Foreskin melanocyte (primary cell): ENCODE measurements at places on chromosomes 1 and 21.
A peak's percentile ranks its signal among the peaks of the same experiment; 100 is the strongest.

- DNase-seq = no peak
Observed at GRCh38 chr1:10852018-10852417, 55.6 kb upstream of the CASZ1 start.

DNA sequence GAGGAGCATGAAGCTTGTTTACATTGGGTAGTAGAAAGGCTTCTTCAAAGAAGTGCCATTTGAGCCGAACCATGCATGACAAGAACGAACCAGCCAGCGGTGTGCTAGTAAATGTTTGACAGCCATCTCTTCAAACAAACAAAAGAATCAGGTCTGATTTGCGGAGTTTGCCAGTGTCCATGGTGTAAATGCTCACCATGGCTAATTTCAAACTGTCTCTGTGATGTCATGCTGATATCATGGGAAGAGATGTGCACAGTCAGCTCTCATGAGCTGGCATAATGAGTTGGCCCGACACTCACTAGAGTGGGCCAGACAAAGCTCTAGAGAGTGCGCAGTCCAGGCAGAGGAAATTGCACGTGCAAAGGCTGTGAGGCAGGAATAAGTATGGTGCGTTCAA lies 101.1 kb downstream of the KAZN start:
- no peak for DNase-seq

DNA sequence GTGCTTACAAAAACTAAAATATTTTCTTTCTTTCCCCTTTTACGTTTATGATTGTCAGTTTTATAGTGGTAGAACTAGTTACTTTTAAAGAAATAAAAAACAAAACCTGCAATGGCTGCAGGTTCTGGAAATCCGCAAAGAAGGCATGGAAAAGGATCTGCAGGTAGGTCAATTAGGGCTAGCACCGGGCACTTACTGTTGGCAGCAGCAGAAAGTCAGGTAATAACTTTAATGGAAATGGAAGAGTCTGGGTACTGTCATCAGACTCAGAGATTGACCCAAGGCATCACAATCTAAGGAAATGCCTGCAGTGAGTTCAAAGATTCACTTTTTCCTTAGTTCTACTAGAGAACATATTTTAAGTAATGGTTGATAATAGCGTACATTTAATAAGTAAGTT lies 1136.3 kb upstream of the B3GALT2 start:
- no peak for DNase-seq

DNA sequence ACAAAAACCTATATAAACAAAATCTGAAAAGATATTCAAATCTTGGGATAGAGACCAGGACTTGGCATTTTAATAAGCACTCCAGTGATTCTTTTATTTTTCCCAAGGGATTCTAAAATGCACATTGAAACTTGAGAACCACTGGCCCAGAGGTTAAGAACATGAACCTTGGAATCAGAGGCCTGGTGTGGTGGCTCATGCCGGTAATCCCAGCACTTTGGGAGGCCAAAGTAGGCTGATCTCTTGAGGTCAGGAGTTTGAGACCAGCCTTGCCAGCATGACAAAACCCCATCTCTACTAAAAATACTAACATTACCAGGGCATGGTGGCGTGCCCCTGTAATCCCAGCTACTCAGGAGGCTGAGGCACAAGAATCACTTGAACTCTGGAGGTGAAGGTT lies 12.9 kb upstream of the CEP85 start:
- DNase-seq = no peak

DNA sequence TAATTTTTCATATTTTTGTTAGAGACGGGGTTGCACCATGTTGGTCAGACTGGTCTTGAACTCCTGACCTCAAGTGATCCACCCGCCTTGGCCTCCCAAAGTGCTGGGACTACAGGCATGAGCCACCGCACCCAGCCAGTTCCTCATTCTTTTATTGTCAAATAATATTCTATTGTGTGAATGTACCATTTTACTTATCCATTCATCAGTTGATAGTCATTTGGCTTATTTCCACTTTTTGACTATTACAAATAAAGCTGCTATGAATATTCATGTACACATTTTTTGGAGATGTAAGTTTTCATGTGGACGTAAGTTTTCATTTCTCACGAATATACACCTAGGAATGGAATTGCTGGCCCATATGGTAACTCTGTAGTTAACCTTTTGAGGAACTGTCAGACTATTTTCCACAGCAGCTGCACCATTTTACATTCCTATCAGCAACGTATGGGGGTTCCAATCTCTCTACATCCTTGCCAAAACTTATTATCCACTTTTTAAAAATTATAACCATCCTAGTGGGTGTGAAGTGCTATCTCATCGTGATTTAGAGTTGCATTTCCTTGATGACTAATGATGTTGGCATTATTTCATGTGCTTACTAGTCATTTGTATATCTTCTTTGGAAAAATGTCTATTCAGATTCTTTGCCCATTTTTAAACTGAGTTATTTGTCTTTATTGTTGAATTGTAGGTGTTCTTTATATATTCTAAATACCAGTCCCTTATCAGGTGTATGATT lies 12.7 kb downstream of the PACC1 start:
- DNase-seq = peak; percentile 28

GRCh38 chr1:214688891-214689290 lies 85.9 kb downstream of the CENPF start:
- no peak for DNase-seq

GRCh38 chr1:171221665-171222591 lies 26.4 kb upstream of the FMO1 start:
- DNase-seq = no peak

GRCh38 chr1:87968197-87968955 lies 639.7 kb downstream of the LMO4 start:
- DNase-seq = no peak

DNA sequence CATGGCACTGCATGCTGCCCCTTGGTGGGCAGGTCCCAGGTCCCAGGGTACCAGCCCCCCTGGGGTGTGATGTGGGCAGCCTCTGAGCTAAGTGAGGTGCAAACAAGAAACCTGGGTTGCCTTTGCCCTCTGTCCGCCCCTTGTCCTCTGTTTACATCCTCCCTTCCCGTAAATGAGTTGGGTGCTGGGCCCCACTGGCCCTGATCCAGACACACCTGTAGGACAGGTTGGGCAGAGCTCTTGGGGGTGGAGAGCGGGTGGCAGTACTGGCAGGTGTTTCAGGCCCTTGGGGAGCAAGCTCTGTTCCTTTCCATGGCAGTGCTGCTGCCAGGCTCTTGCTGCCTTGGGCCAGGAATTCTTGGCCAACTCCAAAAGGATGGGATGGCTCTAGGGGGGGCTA lies 35.8 kb downstream of the ELF3 start:
- DNase-seq = no peak

DNA sequence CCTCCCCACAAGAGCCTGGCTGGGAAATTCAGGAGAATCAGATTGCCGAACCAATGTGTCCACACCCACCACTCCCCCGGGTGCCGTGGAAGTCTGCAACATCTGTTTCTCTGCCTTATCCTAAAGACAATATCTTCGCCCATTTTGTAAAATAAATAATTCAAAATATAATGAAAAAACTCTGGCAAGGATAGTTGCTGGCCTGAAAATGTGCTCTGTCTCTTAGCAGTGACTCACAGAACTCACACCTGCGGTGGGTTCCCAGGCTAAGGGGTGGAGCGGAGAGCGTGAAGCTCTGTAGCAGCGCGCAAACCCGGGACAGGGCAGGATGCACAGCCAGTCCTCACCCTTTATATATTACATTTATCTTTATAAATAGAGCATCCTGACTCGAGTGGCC lies 99.9 kb downstream of the COLGALT2 start:
- DNase-seq = no peak

- no peak for DNase-seq
Observed at GRCh38 chr1:41726899-41727748, 191.6 kb downstream of the HIVEP3 start.

DNA sequence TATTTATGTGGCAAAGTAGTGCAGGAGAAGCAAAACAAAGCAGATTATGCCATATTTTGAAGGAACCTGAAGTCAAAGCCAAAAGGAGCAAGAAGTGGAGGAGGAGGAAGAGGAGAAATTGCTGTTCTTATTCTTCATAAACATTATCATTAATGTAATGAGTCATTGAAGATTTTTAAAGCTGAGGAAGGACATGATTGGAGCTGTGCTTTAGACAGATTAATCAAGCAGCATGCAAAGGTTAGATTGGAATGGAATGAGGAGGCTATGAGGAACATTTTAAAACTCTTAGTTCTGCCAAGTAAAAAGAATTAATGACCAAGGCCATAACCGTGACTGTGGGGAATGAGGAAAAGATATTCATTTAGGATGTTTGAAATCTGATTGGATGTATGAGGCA lies 33.0 kb upstream of the HSD17B7 start:
- no peak for DNase-seq

DNA sequence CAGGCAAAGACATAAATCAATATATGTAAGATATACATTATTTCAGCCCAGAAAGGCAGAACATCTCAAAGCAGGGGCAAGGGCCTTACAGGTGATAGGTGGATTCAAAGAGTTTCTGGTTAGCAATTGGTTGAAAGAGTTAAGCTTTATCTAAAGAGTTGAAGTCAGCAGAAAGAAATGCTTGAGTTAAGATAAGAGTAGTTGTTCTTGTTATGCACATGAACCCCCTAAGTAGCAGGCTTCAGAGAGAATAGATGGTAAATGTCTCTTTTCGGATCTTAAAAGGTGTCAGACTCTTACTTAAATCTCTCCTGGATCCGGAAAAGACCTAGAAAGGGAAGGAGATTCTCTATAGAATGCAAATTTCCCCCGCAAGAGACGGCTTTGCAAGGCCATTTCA lies 8.3 kb upstream of the ZBTB40 start:
- no peak for DNase-seq

DNA sequence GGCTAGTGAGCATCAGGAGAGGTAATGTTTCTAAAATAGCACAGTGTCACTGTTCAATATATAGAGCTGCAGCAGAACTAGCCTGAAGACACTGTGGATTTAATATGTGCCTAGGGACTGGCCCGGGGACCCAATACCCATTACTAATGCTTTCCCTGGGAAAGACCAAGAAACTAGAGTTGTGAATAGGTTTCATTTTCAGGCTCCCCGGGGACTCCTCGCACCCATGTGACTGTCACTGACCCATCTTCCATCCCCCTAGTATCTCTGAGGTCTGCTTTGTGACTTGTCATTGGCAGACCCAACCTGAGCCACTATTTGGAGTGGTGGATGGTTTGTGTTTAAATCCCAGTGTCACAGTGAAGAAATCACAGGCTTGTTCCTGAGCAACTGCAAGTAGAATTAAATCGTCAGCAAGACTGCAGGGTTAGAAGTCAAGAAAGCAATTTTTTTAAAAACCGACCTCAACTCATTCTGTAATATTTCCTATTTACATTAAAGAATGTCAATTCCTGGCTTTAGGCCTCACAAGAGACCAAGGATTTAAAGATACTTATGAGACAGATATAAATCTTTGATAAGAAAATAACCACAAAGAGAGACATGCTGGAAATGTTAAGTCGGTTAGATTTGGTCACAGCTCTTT lies 130.0 kb upstream of the TNR start:
- DNase-seq = no peak

DNA sequence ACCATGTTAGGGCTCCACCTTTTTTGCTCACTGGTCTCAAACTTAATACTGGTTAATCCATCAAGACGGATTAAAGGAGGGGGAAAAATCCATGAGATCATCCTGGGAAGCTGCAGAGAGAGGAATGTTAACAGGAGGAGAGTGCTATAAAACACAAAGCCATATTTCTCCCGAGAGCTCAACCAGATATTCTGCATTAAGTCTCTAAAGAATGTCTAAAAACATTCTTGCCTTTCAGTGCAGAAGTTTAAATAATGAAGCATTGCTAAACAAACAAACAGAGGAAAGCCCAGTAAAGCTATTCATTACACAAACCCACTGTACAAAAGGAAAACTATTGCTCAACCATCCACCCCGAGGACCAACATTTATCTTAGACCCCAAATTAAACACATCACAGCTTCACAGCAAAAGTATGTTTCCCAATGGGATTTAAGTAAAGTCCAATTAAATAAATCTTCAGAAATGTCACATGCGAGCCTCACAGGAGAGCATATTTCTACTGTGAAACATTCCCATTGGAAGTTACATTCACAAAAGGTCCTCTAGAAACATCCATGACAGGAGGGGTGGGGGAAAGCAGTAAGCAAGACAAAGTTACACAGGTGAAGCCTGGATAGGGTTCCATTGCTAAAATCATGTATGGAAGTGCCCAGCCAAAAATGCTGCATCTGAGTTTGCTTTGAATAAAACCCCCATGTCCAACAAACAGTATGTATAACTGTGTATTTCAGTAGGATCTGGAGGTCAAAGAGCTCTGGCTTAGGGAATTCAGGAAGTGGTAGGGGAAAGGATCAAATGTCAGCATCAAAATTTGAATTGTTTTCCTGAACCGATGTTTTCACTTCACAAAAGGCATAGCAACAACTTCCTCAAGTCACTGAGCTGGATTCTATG lies 23.3 kb downstream of the DUSP10 start:
- no peak for DNase-seq

DNA sequence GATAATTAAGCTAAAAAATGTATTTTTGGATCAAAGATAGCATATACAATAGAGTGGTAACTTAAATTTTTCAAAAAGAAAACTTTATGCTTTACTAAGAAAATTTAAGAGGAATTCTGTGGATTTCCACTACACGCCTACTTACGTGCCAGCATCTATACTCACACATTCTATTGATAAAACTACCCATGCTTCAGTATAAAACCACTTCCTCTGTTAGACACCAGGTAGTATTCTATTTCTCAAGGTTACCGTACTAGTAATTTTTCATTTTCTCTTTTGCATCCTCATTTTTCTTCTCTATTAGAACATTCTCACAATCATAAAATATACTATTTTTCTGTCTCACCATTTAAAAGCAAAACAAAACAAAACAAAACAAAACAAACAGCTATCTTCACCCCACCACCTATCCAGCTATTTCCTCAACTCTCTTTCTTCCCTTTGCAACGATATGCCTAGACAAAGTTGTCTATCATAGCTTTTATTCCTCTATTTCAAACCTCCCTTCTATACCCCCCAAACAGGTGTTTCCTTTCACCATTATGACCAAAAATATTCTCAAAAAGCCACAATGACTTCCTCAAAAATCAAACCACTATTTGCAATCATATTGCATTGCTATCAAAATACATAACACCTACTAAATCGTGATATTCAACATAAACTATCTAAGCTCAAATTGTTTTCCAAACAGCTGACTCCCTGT lies 1652.0 kb downstream of the MRPL39 start:
- no peak for DNase-seq

DNA sequence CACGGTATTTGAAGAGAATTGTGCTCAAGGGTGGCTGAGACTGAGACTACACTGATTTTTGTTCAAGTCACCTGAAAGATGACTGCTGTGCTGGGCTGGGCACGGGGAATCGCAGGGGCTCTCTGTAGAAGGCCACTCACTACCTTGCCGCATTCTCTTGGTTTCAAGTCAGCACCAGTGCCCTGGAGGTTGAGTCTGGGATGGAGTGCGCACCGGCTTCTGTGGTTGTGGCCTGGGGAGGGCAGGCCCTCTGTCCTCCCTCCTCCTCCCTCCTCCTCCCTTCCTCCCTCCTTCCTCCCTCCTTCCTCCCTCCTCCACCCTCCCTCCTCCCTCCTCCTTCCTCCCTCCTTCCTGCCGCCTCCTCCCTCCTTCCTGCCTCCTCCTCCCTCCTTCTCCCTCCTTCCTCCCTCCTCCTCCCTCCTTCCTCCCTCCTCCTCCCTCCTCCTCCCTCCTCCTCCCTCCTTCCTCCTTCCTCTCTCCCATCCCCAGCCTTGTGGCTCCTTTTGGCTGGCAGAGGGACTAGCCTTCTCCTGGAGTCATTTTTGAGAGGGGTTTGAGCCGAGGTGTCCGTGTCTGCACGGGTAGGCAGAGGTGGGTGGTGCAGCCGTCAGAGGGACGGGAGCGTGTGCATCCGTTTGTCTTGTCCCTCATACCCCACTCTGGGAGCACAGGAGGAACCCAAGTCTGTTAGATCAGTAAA lies 9.5 kb downstream of the RER1 start:
- no peak for DNase-seq

GRCh38 chr1:214551436-214552173 lies at the start of gene PTPN14:
Gene PTPN14, minus strand, starts transcription at chr1:214551602. Its CDS starts 86,799 bp downstream, at chr1:214464803.
- peak; percentile 91 for DNase-seq
